Amniotic stem cell (primary cell): ENCODE measurements at places on chromosomes 7 and 10.

- no peak for DNase-seq
Measured at GRCh38 chr7:105068886-105069285, 54.9 kb downstream of the KMT2E start.

DNA sequence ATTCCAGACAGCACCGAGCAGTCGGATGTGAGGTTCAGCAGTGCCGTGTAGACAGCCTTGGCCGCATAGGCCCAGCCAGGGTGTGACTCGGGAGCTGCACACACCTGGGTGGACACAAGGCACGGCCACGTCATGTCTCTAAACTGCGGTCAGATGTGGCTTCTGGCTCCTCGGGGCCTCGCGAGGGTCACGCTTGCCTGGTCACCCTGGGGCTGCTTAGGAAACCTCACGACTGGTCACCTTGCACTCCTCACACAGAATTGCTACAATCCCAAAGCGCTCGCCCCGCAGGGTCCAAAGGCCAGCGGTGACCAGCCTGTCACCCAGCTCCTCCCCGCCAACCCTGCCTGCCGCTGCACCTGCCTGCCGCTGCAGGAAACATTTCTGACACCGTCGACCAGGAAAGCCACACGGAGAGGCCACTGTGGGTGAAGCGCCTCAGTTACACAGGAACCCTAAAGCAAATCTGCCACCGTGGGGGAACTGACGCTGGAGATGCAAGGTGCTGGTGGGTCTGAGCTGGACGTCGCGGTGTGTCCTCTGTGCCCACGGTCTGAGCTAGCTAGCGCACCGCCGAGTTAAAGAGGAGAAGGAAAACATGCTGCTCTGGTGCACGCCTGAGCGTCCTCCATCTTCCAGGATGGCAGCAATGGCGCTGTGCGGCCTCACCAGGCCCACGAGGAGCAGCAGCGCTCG, 5.0 kb downstream of the GPER1 start:
- DNase-seq: no peak

DNA sequence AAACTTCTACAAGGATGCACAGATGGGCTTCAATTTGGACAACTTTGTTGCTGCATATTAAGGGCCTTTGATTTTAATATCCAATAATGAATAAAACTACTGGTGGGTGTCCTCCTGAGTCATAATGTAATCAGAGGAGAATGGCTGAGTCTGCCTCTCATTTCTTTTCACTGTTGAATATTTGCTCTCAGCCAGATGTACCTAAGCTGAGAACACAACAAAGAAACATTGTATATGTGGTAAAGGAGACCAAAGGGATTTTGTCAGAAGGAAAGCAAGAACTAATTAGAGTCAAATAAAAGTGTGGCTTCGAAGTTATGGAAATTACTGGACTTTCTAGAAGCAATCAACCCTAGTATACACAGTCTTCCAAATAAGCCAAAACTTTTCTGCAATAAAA, 131.0 kb upstream of the BET1 start:
- DNase-seq: no peak

DNA sequence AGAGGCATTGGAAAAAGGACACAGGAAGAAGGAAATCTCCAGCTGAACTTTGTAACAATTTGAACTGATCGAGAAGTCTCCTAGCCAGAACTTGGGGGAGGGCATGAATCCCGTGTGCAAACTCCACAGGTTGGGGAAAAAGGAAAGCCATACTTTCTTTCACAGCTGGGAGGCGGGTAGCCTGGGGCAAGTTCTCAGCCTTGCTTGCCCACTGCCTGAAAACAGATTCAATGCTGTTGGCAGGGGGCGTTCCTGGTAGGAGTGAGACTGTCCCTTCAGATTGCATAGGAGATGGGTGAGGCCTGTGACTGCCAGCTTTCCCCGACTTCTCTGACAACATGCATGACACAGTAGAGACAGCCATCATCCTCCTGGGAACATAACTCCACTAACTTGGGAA, 289.1 kb upstream of the PHF14 start:
- DNase-seq: no peak

DNA sequence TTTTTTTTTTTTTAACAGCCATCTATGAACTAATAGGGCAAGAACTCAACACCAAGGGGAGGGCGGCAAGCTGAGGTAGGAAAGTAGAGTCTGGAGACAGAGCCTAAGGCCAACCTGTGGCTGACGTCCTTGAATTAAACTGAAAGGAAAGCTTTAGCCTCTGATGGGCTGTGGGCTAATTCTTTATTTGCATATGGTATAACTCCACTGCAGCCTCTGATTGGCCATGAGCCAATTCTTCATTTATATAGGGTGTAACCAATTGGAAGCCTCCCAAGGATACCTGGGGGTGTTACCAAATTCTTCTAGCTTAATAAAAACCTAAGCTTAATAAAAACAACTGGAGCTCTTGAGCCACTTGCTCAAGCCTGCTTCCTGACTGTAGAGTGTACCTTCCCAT, 10.3 kb downstream of the TYW1 start:
- no peak for DNase-seq

GRCh38 chr7:374706-375311, 84.8 kb downstream of the FOXL3 start:
- DNase-seq: no peak

GRCh38 chr10:63224241-63224640, 91.1 kb downstream of the NRBF2 start:
- DNase-seq: no peak
